ENCODE measurements at places on chromosomes 11 and 22.

DNA sequence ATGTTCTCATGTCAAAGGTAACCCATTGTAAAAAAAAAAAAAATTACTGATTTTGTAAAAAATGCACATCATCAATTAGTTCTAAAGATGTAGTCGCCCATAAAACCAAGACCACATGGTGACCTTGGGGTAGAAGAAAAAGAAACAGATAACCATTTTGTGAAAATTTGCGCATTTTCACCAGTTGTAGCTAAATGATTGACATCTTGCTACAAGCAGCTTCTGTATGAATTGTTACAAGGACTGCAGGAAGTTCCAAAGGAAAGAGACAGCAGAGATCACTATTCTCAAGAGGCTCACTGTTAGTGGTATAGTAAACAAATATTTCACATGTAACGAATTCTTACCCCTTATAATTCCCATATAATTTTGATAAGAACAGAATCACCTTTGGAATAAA lies 48.7 kb downstream of the MAML2 start:
- DNase-seq: no peak

GRCh38 chr22:49111085-49111484 lies 716.6 kb downstream of the BRD1 start:
- no peak for DNase-seq

- no peak for DNase-seq
Observed at GRCh38 chr11:28524098-28524497, 415.9 kb downstream of the METTL15 start.

- peak; percentile 7 for DNase-seq
Observed at GRCh38 chr11:63613517-63614135, 607 bp downstream of the PLAAT3 start.

- DNase-seq: no peak
Observed at GRCh38 chr11:84106541-84106940, 820.4 kb upstream of the CCDC90B start.
